ENCODE measurements at places on chromosomes 13 and 19. TPM values are rescaled to one million over a fixed set of nuclear protein-coding genes. Genes with fewer than 3 reads are reported as not detected.

Gene ZNF497
- 11.0 TPM for total RNA-seq

- H3K4me1 ChIP-seq, result peaks cover 10% of the 10 kb centered on the region
- no peak overlapping the region for H3K4me3 ChIP-seq
- no peak for DNase-seq
- peak overlapping the region; percentile 68 for H3K27ac ChIP-seq
- H3K36me3 ChIP-seq, result no peaks in the 10 kb centered on the region
- H3K27me3 ChIP-seq, result no peaks in the 10 kb centered on the region
These were observed 14.6 kb upstream of the ASF1B start for GRCh38 chr19:14150770-14151661.

DNA sequence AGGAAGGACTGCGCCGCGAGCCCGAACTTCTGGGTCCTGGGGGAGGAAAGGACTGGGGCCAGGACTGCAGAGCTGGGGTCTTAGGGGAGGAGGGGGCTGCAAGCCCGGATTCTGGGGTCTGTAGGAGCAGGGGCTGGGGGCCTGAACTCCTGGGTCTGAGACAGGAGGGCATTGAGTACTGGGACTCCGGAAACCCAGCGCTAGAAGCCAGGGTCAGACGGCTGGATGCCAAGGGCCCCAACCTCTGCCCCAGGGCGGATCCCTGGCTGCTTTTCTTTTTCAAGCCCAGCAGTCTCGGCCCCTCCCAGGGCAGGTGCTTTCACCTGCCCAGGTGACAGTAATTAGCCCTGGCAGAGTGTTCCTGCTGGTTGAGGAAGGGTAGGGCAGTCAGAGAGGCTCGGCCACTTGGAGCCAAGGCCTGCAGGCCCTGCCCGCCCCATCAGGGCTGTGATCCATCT, 2.3 kb downstream of the MYH14 start:
- DNase-seq, result peak; percentile 34
- H3K36me3 ChIP-seq, result no peaks in the 10 kb centered on the region
- H3K27me3 ChIP-seq, result no peaks in the 10 kb centered on the region
- peak overlapping the region; percentile 34 for H3K4me3 ChIP-seq

DNA sequence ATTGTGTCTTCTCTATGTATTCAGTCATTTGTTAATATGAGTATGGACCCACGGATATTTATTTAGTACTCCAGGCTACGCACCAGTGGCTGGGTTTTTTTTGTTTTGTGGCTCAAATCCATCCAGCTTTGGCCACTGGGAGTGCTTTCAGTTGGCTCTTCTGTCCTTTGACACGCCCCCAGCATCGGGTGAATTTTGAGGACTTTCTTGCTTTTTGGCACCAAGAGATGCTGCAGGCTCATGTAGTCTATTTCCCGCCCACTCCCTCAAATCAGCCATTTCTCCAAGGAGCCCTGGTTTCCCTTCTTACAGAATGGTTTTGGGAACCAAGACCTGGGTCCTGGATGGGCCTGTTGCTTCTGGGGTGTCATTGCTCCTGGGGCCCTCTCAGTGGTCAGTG, 55.8 kb downstream of the SMARCA4 start:
- H3K4me1 ChIP-seq, result peaks cover 3% of the 10 kb centered on the region
- no peak overlapping the region for H3K27ac ChIP-seq
- no peaks in the 10 kb centered on the region for H3K27me3 ChIP-seq

DNA sequence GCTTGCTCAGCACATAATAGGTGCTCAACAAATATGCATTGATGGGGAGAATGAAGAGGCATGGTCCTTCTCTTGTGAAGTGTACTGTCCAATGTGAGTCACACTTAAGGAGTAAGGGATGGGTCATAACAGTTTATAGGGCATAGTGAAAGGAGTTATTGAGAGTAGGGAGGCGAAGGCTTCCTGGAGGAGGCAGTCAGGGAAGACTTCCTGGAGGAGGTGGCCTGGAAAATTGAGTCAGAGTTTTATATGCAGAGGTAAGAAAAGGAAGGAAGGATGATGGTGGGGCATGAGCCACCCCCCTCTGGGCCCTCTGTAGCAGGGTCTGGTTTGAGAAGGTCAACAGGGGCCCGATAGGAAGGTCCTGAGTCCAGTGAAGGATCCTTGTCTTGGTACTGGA, 57.0 kb upstream of the ZNF536 start:
- DNase-seq, result no peak
- no peaks in the 10 kb centered on the region for H3K4me1 ChIP-seq
- H3K27me3 ChIP-seq, result no peaks in the 10 kb centered on the region
- H3K36me3 ChIP-seq, result no peaks in the 10 kb centered on the region

Gene DLEU7
- 0.45 TPM for total RNA-seq

DNA sequence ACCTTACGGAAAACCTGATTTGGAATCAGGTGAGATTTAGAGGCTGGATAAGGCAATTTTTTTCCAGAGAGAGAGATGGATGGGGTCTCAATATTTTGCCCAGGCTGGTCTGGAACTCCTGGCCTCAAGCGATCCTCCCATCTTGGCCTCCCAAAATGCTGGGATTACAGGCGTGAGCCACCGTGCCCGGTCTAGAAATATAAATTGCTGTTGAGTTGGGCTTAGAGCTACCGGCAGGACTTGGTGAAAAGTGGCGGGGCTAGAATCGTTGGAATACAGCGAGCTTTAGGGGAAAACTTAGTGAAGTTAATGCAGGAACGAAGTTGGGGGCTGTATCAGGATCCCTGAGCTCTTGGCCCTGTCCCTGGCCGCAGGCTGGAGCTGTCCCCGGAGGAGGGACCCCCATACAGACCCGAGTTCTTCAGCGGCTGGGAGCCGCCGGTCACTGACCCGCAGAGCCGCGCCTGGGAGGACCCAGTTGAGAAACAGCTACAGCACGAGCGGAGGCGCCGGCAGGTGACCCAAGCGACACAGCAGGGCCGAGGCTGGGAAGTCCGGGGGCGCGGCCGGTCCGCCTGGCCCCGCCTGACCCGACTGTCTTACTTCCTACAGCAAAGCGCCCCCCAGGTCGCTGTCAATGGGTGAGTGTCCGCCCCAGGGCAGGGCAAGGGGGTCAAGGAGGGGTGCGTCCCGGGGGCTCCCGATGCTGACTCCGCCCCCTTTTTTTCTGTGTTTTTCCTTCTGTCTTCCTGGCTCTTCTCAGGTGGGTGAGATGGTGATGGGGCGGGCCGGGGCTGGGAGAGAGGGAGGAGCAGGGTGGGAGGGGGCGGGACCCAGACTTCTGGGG, 7.6 kb downstream of the EPS8L1 start:
- no peak overlapping the region for H3K4me3 ChIP-seq
- H3K36me3 ChIP-seq, result no peaks in the 10 kb centered on the region
- peaks cover 4% of the 10 kb centered on the region for H3K4me1 ChIP-seq
- H3K27ac ChIP-seq, result no peak overlapping the region
- no peak for DNase-seq

Gene LGALS7
- not detected for total RNA-seq

- H3K27ac ChIP-seq, result no peak overlapping the region
- H3K36me3 ChIP-seq, result no peaks in the 10 kb centered on the region
- no peak for DNase-seq
- no peak overlapping the region for H3K4me3 ChIP-seq
- no peaks in the 10 kb centered on the region for H3K4me1 ChIP-seq
These were observed 135.8 kb downstream of the RFC3 start for GRCh38 chr13:33953781-33954180.

Gene CFAP97D2
- 0.62 TPM for total RNA-seq

Gene ANKLE1
- 1.2 TPM for total RNA-seq

DNA sequence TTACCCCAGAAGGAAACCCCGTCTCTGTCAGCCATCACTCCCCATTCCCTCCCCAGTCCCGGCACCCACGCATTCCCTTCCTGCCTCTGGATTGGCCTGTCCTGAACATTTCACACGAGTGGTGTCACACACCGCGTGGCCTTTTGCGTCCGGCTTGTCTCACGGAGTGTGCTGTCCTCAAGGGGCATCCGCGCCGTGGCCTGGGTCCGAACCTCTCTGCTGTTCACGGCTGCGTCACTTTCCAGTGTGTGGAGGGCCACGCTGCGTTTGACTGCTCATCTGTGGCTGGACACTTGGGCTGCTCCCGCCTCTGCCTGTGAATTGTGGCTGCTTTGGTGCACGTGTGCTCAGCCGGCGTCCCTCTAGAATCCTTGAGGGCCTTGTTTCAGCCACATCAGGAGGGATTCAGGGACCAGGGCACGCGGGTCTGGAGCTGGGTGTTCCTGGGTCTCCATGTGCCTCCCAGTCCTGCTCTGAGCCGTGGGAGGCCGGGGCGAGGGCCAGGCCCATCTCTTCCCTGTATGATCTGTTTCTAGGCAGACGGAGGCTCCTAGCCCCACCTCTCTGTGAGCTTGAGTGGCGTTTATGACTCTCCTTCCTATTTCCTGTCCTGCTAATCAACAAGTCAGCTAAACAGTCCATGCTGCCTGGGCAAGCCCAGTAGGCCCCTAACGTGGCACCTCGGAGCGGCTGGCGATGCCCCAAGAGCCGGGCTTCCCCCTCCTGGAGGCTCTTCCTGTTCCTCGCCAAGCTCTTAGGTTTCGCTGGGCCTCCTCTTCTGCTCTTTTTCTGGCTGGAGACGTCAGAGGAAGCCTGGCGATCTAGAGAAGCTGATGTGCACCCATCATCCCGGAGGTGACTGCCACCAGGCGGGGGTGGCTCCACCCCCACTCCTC, 8.1 kb downstream of the STK11 start:
- no peak overlapping the region for H3K4me3 ChIP-seq
- DNase-seq, result peak; percentile 88
- peaks cover 39% of the 10 kb centered on the region for H3K4me1 ChIP-seq
- H3K36me3 ChIP-seq, result no peaks in the 10 kb centered on the region

Gene STARD13
- 31.1 TPM for total RNA-seq

DNA sequence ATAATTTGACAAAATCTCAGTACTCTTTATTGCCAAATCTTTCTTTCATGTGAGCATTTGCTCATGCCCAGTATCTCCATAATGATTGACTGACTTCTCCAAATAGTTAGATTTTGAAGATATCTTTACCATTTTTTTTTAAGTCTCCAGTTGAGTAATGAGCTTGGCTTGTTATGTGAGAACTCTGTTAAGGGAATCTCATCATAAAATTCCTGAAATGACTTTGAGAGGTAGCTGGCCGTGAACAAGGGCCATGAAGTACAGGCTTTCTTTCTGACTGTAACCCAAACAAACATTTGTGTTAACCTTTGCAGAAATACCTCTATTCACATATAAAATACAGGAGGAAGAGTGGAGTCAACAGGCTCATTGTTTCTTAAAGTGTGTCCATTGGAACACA, 449.7 kb downstream of the IRS2 start:
- no peaks in the 10 kb centered on the region for H3K4me1 ChIP-seq
- H3K27me3 ChIP-seq, result no peaks in the 10 kb centered on the region
- no peak overlapping the region for H3K27ac ChIP-seq
- H3K36me3 ChIP-seq, result no peaks in the 10 kb centered on the region
- H3K4me3 ChIP-seq, result no peak overlapping the region

All from prostate gland (tissue), 2 donors.